ENCODE measurements at places on chromosomes 1 and 21.

DNA sequence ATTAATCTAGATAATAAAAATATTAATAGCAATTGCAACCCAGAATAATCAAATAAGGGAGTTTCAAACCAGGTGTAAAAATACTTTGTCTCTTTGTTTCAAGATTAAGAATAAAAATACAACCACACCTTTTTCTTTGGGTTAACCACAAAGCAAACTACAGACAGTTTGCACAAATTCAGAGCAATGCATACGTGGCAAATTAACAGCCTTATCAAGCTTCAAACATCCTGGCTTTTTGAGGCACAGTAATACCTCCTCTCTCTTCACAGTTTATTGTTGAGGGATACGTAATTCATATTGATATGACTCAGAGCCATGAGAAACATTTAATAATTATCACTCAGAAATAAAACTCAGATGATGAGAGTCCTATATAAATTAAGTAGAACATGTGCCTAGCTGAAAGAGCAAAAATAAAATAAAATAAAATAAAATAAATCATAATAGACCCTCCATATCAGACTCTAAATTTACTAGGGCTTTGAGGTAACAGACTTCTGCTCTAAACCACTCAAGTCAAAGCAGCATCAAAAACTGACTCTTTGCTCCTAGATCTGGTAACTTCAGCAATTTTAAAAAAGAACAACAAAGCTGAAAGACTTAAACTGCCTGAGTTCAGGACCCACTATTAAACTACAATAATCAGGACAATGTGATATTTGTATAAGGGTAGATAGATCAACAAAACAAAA is 11.4 kb downstream of the EDEM3 start:
- no peak for DNase-seq

DNA sequence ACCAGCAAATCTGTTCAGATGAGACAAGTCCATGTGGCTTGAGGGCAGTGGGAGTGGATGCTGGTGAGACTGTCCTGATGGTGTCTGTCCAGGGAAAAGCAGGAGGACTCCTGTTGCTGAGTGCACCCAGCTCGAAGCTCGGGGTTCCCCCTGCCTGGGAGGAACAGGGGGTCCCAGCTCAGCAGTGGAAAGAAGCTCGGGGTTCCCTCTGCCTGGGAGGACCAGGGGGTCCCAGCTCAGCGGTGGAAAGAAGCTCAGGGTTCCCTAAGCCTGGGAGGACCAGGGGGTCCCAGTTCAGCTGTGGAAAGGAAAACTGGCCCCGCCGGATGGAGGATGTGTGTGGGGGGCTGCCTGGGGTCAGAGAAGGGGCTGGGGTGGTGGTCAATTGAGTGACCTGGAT is 39.1 kb downstream of the CRYAA start:
- no peak for DNase-seq

DNA sequence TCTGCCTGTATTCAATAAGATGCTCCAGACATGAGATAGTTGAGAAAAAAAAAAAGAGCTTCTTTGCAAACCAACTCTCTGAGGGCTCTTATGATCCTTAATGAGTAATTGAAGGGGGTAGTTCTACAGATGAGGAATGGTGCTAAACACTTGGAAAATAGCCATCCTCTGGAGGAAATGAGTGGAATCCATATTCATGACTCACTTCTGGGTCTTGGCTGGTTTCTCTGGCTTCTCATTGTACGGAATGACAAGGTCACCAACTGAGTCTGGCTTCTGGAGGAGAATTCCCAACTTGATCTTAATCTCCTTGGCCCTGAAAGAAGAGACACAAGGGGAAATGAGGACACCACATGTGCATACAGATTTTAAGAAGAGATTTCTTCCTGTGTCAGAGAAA is 34.7 kb downstream of the RGS5 start:
- no peak for DNase-seq

- no peak for DNase-seq
Observed at GRCh38 chr1:118842452-118843201, 145.5 kb downstream of the TBX15 start.

DNA sequence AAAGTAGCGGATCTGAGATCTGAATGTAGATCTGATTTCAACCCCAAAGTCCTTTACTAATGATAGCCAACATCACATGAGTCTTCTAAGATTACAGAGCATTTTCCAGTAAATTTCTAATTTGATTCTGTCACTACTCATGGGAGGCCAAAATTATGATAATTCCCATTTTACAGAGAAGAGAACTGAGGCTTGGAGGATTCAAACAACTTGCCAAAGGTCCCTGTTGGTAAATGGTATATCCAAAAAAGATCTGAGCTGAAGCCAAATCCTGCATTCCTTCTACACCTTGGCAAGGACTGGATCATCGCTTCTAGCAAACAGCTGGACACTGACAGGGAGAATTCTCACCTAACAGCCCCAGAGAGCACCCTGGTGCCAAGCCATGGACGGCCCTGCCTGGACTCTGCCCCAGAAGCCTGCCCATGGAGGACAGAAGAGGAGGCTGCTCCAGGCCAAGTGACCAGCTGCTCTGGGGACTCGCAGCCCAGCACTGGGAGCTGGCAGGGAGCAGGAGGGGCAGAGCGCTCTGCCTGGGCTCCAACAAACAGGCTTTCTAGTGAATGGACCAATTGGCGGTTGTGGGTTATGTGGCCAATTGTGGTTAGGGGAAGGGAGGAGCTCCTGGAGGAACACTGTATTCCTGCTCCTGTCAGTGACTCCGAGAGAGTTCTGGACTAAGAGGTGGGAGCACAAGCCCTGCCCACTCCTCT is 6.4 kb upstream of the CSF1 start:
- DNase-seq: peak; percentile 66

DNA sequence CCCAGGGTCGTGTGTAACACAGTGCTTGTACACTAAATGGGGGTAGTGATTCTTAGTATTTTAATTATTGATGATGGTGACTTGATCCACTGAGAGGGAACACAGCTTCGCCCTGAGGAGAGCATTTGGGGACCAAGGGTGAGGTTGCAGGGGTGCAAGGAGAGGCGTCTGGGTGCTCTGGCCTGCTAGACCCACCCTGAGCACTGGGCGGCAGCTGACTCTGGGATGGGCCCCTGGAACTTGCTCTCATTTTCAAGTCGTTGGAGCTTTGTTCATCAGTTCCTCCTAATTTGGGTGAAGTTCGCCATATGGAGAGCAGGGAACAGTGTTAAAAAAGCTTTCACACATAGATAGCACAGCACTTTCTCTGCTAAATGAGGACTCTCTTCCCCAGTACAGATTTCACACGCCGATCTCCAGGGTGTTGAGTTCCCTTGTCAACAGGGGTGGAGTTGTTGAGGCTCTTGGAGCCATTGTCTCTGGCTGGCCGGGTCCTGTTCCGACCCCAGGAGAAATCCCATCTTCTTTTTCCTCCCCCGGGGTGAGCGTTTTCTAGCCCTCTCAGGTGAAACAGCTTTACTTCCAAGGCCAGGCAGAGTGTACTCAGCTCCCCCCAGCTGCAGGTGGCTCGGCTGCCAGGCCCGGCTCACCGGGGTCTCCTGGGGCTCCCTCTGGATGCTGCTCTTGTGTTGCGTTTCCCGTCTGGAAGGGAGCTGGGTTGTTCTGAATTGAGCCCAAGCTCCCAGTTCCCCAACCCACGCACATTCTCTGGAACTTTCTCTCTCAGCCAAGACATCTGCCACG is 367.4 kb downstream of the RPS6KC1 start:
- no peak for DNase-seq

Data from hypothalamus (tissue), 51 donors.